ENCODE measurements at places on chromosomes 11 and 22.

GRCh38 chr22:41308054-41308453 lies 6.7 kb downstream of the ZC3H7B start:
- no peak for DNase-seq

DNA sequence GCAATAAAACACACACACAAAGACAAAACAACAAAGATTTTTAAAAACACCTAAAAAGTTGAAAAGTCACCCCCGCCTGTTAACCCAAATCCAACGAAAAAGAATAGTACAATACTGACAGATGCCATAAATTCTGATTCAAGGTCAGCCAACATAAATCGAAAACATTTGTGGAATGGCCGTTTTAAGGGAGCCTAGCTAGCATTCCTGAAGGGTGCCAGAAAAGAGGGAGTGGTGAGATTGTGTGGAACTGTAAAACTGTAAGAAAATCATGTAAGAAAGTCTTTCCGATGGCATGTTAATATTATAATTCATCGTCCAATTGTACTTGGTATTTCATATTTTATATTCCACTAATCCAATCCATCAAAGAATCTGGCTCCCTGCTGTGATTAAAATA lies 75.1 kb downstream of the RAB38 start:
- no peak for DNase-seq

- DNase-seq = no peak
These were observed 5.4 kb downstream of the FUT4 start for GRCh38 chr11:94549146-94549545.

- DNase-seq = peak; percentile 12
These were observed 6.3 kb downstream of the ARHGEF17 start for GRCh38 chr11:73314117-73314961.

DNA sequence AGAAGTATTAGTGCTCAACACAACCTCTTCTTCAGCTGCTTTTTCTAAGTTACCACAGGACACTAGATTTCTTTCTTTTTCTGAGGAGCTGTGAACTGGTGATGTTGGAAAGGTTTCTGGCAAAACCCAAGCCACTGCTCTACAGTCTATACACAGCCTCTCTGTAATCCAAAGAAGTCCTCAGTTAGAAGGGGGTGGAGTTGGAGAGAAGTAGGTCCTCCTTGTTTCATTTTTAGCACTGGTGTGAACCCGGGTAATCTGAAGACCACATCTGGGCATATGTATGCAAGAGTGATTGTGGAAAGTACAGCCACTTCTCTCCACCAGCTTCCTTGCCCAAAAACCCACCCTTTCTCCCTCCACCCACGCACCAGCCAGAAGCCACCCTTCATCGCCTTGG lies 1168.1 kb downstream of the LRRC4C start:
- DNase-seq = no peak

- no peak for DNase-seq
These were observed at the start of gene SLC22A6 for GRCh38 chr11:62984451-62984991. SLC22A6 (minus strand) TSS chr11:62984967; CDS start chr11:62984690, 277 bp downstream.

Data from transverse colon (tissue), 4 donors.